B cell (primary cell): ENCODE measurements at places on chromosomes 3 and 15. TPM values are rescaled to one million over a fixed set of nuclear protein-coding genes. Genes with fewer than 3 reads are reported as not detected.

GOLGA8R gene
- 4.8 and 5.9 TPM in 2 replicates for total RNA-seq

P2RY1 gene
- total RNA-seq: 0.15 and 0.17 TPM in 2 replicates

- no peak for DNase-seq
Measured at GRCh38 chr3:54215521-54215920, 93.2 kb downstream of the CACNA2D3 start.

DNA sequence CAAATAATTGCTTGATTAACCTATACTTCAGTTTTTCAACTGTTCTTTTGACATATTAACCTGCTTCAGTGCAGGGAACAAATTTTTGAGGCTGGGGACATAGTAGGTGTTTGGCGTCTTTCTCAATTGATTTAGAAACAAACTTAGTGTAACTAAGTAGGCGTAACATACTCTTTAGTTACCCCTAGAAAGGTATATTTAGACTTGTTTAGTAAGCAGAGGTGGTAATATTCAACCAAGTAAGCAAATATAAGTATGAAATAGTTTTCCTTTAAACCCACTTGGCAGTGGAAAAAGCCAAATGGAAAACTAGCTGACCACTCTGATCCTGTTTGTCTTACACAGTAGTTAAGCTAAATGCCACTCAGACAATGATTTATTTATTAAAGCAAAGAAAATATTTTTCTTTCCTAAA is 113.2 kb downstream of the MBNL1 start:
- no peak for DNase-seq

DNA sequence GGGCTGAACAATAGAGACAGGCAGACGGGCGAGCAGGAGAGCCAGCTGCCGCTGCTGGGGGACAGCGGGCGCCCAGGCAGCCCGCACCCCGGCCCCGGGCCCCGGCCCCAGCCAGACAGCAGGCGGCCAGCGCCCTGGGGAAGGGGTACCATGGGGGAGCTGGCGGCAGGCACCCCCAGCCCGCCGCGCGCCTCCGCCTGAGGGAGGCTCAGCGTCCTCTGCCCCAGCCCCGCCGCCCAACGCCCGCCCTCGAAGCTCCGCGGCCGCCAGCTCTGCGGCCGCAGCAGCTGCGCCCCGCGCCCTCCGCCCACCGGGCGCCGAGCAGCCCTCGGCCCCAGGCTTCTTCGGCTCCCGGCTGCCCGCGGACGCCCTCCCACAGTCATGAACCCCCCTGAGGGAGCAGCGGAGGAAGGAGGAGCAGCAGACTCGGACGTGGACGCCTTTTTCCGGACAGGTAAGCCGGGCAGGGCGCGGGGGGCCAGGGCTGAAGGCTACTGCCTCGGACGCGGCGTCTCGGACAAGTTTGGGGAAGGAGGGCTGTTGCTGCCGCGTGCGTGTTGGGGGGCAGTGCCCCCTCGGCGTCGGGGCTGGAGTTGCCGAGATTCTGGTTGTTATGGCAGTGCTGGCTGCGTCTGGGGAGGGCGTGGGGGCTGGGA is 41.6 kb upstream of the ROPN1 start:
- DNase-seq: peak; percentile 20

DNA sequence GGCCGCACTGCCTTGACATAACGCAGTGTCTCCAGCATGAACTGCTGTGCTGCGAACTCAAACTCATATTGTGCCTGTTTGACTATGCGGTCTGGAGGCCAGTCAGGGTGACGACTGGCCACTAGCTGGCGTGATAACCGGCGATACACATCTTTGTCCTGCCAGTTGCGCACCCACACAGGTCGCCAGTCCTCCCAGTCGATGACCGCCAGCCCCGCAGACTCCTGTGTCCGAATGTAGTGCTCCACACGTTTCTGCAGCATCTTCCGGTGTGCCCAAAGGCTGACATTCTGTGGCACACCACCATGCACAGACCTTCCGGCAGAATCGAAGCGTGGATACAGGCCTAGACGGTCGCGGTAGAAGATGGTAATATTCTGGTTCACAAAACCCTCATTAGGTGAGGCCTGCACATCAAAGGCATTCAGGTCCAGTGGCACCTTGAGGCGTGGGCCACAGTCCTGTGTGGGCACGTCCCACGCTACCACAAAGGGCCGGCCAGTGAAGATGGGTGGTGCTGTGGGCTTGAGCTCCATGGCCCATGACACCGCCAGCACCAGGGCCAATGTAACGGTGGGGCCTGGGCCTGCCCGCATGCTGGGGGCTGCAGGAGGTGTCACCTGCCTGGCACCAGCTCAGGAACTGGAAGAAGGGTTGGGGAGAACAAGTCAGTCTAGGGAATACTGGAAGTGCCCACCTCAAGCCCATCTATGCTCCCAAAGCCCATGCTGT is 2.5 kb downstream of the HYAL2 start:
- DNase-seq: no peak
